ENCODE measurements at places on chromosomes 16 and 17.

DNA sequence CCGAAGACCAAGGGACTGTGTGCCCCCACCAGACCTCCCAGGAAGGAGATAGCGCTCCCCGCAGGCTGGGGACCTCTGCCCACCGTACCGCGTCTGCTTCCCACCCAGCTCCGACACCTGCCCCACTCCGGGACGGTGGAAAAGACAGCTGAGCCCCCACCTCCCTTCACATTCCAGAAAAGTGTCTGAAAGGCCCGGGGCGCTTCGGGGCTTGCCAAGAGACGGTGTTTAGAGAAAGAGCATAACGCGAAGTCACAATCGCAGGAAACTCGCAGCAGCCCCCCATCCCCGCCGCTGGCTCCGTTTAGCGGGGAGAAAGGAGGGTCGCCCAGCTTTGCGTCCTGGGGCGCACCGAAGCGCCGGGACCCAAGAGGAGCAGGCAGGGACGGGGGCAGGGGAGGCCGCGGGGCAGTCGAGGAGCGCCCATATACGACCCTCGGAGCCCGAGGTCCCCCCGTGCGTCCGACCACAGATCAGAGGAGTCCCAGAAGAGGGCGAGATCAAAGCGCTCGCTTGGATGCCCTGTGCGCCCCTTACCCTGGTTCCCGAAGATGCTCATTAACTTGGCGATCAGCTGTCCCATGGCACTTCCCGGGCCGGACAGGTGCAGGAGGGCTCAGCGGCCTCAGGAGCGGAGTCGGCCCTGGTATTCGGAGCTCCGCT lies 652 bp downstream of the ARL5C start:
- no peak for DNase-seq

- no peak for DNase-seq
Observed at GRCh38 chr16:87692176-87692575, 73.6 kb downstream of the KLHDC4 start.

- DNase-seq, result peak; percentile 0
Observed at GRCh38 chr16:21194771-21195301, 16.5 kb downstream of the ZP2 start.

GRCh38 chr17:60416368-60416925 lies 5.8 kb upstream of the CHCT1 start:
- peak; percentile 57 for DNase-seq

GRCh38 chr16:81602256-81602776 lies 157.7 kb downstream of the CMIP start:
- DNase-seq, result no peak

GRCh38 chr16:13307851-13308250 lies 406.5 kb downstream of the SHISA9 start:
- no peak for DNase-seq

DNA sequence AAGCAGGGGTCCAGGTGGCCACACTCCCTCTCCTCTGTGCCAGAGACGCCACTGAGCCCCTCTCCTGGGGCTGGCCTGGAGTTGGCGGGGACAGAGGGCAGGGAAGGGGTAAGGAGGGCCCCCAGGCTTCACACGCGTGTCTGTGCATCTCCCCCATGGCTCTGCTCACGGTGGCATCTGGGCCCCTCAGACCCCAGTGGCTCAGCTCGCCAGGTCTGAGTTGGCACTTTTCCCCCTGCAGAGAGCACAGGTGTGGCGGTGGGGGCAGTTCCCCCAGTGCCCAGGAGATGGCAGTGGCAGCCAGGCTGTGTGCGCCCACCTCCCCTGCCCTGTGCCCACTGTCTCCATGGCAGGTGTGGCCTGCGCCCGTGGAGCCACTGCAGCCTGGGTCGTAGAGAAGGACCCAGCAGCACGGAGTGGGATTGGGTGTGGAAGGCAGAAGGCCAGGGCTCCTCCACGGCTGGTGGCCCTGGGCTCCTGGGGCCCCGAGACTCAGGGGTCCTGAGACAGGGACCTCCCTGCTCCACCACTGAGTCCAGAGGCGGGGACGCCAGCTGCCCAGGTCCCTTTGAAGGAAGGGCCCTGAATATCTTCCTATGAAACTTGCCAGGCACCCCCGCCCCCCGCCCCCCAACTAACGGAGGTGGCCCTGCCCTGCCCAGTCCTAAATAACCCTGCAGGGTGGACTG lies 4.3 kb upstream of the APRT start:
- DNase-seq, result peak; percentile 25

DNA sequence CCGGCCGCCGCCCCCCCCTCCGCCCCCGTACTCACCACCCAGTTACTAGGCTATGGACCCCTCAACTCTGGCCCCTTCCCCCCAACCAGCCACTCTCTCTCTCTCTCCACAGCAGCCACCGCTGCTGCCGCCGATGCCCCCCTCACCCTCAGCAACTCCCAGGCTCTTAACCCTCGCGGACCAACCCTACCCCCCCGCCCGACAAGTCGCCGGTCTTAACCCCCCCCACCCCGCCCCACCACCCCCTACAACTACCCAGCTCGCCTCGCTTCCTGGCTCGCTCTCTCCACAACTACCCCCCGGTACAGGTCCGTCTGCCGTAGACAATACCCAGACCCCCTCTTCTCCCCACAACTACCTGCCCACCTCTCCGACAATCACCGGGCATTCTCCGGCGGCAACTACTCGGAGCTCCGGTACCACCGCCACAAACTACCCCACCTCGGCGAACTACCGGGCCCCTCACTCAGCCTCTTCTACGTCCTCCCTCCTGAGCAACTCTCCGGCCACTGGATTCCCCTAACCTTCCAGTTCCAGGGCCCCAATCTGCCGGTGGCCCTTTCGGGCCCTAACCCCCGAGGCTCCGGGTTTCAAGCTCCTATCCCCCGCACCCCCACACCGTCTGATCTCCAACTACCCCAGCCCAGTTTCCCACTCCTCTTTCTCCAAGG lies 702 bp downstream of the PHF23 start:
- no peak for DNase-seq

DNA sequence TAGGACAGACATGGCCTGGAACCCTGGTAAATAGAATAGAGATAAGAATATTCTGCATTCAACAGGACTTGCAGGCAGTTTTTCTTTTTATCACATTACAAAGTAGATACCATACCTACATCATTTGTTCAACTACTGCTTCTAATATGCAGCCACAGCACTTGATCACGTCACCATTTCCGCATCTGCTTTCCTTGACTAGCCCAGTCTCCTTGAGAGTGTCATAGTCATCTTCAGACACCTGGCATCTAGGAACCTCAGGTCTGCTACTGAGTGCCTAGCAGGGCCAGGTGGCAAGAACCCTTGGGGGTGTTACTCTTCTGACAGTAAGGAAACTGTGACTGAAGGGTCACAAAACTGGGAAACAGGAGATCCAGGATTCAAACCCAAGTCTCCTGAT lies 93.2 kb upstream of the TOB1 start:
- DNase-seq, result no peak

- DNase-seq, result no peak
Observed at GRCh38 chr17:17205368-17206123, 587 bp downstream of the PLD6 start.

- no peak for DNase-seq
Observed at GRCh38 chr17:79931817-79932309, 92.6 kb upstream of the CBX4 start.

- DNase-seq, result no peak
Observed at GRCh38 chr17:63722403-63722802, 19.2 kb downstream of the STRADA start.

GRCh38 chr16:49972961-49973360 lies 52.1 kb upstream of the CNEP1R1 start:
- DNase-seq, result no peak

DNA sequence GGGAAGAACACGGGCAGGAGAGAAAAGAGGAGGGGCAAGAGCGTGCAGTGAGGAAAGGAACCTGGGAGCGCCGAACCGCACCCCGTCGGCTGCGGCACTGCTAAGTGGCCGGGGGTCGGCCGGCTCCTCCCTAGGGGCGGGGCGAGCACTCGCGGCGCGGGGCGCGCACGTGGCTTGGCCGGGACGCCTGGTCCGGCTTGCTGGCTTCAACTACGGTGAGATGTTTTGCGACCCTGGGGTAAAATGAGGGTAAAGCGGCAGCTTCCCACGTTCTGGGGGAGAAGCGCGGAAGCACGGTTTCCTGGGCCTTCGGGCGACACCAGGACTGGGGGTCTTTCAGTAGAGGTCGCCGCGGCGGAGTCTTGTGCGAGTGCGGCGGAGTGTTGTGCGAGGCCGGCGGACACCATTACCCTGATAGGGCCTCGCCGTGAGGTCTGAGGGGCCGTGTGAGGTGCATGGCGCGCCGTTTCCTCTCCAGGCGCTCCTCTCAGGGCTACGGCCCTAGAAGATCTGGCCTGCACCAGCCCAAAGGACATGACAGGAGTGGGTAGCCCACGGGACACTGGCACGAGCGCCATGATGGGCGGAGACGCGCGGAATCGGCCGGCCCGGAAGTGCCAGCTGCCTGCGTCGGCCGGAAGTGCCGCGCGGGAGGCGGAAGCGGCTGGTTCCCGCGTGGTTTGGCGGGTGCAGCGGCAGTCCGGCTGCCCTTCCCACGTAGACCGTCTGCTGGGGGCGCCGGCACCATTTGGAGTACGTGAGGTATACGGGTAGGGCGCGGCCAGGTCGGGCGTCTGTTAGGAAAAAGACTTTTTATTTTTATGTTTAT lies at the start of the genes MYO19 and PIGW:
MYO19 (minus strand) TSS at position 29 of the 829 bp plus-strand sequence. CDS start 2,330 bp downstream, outside the sequence.
PIGW (plus strand) TSS at position 148 of the 829 bp plus-strand sequence. CDS start 2,115 bp downstream, outside the sequence.
- peak; percentile 83 for DNase-seq

DNA sequence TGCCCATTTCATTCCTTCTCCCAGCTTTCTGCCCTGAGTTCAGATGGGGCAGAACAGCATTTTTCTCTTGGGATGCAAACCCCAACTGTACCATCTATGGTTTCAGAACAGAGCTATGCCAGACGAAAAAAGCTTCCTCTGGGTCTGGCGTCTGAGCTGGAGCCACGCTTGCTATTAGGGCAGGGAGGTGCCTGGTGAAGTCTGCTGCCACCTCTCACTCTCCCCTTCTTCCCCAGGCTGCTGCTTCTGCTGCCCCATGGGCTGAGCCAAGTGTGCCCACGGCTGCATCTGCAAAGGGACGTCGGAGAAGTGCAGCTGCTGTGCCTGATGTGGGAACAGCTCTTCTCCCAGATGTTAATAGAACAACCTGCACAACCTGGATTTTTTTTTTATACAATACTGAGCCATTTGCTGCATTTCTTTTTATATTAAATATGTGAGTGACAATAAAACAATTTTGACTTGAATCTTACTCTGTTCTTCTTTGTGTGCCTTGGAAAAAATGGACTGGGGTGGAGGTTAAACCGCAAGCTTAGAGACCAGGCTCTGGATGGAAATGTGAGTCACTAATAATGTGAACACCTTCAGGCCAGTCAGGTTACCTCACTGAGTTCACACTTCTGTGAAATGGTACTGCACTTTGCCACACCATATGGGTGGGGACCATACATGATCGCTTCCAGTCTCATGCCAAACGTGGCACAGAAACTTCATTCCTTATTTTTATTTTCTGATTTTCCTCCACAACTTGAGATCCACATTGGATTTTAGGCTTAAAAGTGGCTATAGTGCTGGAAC lies 1.7 kb upstream of the MT1A start:
- DNase-seq, result no peak

DNA sequence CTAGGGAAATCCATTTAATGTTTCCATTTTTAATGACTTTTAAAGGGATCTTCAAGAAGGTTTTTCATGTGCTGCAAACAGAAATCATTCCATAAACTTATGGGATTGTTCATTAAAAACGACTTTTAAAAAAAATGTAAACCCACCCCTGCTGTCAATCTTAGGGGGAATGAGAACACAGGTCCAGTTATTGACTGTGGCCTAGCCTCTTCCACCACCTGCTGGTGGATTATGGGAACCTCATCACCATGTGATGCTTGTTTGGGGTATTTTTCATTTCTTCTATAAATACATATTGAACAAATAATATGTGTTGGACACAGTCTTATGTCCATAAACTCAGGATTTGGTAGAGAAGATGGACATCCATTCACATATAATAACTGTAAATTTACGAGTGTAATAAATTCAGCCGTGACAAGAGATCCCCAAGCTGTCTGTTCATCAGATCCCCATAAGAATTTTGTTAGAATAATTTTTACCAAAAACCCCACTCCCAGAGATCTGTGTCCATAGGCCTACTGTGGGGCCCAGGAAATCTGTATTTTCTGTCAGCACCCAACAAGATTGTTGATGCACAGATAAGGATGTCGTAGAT lies 42.0 kb upstream of the TMC5 start:
- DNase-seq, result peak; percentile 7

GRCh38 chr16:4338125-4338582 lies 13.0 kb downstream of the PAM16 start:
- DNase-seq, result no peak

- DNase-seq, result no peak
Observed at GRCh38 chr16:20911361-20911760, 10.8 kb downstream of the LYRM1 start.

GRCh38 chr17:64083563-64084085 lies 46.3 kb downstream of the ERN1 start:
- no peak for DNase-seq

- no peak for DNase-seq
Observed at GRCh38 chr17:9728564-9728963, 62.8 kb downstream of the DHRS7C start.

DNA sequence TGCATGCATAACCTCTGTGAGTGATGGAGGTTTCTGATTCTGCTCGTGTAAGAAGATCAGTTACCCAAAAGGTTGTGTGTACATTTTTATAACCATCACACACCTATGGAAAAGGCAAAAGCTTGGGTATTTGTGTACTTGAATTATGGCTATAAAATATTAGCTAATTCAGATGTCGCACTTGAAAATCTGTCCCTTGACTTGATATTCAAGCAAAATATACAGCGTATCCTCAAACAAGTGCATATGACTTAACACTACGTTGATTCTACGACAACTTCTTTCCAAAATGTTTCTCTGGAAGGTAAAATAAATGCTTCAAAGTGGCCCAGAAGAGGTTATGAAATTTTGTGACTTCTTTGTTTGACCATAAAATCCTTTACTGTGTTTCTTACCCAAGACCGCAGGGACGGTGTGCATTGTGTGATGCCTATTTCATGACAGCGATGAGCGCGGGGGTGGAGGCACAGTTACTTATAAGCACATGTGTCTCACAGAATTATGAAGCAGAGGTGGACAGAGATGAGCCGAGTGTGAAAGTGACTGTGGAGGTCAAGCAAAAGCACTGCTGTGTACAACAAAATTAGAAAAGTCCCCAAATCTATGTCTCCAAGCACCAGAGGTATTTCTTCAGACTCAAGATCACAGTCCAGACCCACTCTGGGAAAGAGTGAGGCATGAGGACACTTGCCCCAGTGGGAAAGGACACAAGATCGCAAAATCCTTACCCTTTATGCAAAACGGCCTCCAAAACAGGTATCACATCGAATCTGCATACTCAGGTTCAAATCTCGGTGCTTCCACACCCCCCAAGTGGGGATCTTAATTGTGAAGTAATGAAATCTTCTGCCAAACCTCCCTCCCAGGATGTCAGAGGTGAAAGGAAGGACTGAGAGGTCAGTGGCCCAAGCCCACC lies 4.1 kb upstream of the HOXB9 start:
- no peak for DNase-seq
